ENCODE measurements at places on chromosomes 6 and 20.

DNA sequence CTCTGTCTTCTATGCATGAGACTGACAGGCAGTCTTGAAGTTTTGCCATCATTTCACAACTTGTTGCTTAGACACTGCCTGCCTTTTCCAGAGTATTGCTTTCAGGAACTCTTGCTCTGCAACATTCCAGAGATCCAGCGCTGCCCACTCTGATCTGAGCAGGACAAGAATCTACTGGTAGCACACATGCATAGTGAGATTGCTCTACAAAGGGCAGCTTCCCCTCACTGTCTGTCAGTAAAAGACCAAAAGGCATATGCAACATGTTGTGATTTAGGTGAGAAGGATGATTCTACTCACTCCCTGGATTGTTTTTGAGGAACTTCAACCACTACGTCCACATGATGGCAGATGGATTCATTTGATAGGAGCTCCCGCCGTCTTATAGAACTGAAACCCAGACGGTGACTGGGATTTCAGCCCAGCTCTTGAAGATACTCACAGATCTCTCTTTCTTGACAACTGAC is 259.1 kb downstream of the ARID1B start:
- DNase-seq: no peak

- DNase-seq: peak; percentile 3
Observed at GRCh38 chr6:69232911-69233448, 563.8 kb downstream of the LMBRD1 start.

GRCh38 chr6:44620922-44621321 is 233.4 kb downstream of the CDC5L start:
- no peak for DNase-seq

DNA sequence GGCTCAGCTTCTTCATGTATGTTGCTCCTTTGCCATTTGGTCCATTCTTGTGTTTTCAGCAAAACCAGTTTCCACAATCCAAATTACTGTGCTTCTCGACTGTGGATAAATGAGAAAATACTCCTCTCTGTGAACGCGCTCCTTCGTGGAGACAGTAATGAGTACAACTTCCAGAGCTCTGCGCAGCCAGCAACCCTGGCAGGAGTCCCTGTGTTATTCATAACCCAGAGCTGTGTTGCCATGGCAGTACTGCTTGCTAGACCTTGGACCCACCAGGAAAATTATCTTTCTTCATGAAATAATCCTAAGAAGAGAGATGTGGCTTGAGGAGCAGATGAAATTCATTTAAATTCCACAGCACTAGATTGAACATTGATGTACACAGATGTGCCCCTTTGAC is 73.7 kb downstream of the SLC22A3 start:
- DNase-seq: no peak

- DNase-seq: peak; percentile 55
Observed at GRCh38 chr6:90294614-90294988, 2.0 kb downstream of the BACH2 start.

DNA sequence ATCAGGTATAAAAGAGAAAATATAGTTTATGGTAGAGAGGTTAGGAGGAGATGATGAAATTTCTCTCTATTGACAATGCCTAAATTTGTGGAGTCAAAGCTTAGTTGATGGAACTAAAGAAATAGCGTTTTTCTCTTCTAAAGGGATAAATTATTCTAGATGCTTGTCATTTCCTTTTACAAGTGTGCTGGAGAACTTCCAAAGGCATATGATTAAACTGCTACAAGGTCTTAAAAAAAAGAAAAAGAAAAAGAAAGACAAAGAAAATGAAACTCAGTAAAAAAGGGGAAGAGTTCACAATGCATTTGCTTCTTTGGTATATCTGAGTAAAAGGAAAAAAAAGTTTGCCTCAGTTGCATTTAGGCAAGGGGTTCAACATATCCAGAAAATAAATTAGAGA is 499.8 kb upstream of the PTCHD4 start:
- DNase-seq: no peak

- no peak for DNase-seq
Observed at GRCh38 chr6:136608991-136609390, 58.8 kb upstream of the MAP7 start.

GRCh38 chr20:60104993-60105803 is 147.0 kb downstream of the CDH26 start:
- no peak for DNase-seq

DNA sequence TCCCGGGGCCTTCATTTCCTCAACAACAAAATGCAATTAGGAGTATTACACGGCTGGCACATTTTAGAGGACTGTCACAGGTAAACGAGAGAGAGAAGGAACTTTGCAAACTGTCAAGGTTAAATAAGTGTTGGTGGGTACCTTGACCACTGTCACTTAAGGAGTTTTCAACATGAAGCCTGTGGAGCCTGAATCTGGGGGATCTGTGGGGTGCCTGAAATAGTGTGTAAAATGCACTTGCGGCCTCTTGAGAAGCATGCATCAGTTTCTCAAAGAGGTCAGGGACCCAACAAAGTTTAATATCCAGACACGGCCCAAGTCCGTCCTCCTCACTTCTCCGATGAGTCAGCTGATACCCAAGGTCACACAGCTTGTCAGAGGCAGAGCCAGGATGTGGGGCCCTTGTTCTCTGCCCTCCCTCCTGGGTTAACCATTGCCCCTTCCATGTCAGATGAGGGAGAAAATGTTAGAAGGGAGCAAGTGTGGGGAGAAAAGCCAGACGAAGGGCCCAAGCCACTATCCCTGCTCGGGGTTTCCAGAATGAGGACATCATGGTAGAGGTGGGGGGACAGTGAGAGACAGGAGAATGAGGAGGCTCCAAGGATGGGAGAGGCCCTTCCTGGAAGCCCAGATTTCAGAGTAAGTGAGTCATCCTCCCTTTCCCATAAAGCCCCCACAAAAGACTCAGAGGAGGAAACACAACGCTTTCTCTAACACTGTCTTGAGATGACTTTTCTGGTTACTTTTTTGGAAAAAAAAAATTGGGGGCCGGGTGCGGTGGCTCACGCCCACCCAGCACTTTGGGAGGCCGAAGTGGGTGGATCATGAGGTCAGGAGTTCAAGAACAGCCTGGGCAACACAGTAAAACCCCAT is 42.2 kb downstream of the C6orf132 start:
- DNase-seq: no peak

GRCh38 chr20:63101781-63102720 is 95.3 kb upstream of the BHLHE23 start:
- peak; percentile 63 for DNase-seq

GRCh38 chr6:80404889-80405288 is 298.4 kb downstream of the BCKDHB start:
- DNase-seq: no peak

GRCh38 chr20:13149371-13150105 is 71.5 kb upstream of the ISM1 start:
- no peak for DNase-seq

- no peak for DNase-seq
Observed at GRCh38 chr6:148874698-148875293, 128.0 kb downstream of the UST start.

GRCh38 chr6:133499662-133500061 is 258.5 kb downstream of the EYA4 start:
- no peak for DNase-seq

GRCh38 chr20:41078329-41078728 is 49.7 kb downstream of the TOP1 start:
- no peak for DNase-seq

DNA sequence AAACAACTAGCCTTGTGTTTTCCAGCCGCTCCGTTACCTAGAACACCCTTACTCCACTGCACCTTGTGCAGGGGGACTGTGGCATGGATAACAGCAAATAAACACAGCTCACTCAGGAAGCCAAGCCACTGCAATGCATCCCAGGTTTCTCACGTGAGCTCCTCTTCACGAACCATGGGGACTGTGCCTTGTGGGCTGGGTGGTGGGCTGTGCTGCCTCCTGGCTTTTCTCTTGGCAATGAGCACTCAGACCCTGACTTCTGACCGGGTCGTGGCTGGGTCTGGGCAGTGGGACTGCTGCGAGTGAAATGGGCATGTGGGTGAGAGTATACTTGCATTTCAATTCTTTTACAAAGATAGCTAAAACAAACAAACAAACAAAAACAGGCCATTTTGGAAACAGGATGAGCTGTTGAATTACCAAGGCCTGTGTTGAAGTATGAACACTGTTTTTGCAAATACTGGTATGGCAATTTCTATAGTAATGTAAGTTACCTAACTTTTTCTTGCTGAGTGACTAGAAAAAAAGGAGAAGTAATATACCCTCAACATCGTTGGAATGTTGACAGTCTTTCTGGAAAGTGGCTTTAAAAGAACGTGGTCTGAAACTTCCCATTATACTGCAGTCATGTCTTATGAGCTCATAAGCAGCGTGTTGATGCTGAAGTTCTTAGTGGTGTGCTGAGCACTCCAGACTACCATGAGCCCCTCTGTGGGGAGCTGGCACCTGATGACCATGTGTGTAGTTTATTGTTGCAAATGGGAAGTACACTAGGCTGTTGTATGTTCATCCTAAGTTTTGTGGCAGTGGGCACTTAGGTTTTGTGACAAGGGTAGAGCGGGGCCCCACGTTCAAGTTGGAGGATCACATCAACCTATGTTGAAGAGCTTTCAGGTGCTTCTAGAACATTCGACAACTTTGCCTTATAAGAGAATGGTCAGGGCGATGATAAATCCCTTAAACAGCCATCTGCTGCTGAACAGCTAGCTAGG is 120.4 kb downstream of the ARMC2 start:
- no peak for DNase-seq

- DNase-seq: no peak
Observed at GRCh38 chr6:137307163-137307854, 88.1 kb upstream of the IFNGR1 start.

DNA sequence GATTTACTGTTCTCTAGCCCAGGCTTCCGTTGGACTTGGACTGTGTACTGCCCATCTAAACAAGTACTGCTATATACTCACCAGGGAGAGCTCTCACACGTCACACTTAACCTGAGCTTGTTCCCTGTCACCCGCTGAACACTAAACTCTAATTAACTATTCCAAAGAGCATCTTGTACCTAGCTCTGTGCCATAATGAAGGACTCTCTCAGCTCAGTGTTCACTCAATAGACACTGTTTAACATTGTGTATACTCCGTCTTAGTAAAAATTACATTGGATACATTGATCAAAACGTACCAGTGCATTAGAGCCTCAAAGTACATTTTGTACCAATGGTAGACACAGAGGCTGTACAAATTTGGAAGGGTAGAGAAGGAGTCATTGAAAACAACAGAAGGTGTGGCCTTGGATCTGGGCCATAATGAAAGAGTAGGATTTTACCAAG is 55.4 kb upstream of the EPHA7 start:
- no peak for DNase-seq

GRCh38 chr6:106514583-106514885 is 114.8 kb downstream of the RTN4IP1 start:
- DNase-seq: no peak

DNA sequence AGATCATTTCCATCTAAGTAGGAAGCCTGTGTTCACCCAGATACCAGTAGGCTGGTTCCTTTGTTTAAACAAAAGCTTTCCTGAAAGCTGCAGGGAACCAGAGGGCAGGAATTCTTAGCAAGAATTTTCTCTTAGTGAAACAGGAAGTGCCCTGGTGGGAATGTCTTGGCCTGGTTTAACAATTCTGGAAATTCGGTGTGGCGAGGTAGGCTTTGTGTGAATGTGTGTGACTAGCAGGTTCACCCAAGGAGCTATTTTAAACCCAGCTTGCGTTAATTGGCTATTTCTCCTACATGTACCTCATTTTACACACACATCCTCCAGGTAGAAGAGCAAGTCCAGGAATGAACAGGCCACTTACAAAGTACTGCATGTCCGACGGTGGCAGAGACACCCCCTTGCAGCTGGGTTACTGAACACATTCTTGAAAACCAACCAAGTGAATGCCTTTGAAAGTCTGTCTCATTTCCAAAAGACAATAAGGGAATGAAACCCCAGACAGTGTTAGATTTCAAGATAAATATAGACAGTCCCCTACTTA is 64.6 kb downstream of the GFOD1 start:
- DNase-seq: no peak

- DNase-seq: no peak
Observed at GRCh38 chr20:45340951-45341350, 7.3 kb downstream of the SDC4 start.

DNA sequence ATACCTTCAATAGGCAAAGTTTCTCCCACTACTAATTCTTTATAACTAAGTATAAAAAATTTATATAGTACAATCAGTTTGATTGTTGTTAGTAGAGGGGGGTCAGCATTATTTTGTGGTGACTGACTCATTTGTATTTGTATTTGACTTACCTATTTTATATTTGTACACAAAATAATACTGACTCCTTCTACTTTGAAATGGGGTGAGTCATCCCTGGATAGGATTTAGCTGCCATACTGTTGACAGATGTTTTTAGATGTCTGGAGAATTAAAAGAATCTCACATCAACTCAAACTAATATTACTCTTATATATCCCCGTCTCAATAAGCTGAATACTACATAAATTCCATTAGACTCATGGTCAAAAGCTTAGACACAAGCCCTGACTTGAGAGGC is 114.9 kb downstream of the FRK start:
- DNase-seq: no peak

DNA sequence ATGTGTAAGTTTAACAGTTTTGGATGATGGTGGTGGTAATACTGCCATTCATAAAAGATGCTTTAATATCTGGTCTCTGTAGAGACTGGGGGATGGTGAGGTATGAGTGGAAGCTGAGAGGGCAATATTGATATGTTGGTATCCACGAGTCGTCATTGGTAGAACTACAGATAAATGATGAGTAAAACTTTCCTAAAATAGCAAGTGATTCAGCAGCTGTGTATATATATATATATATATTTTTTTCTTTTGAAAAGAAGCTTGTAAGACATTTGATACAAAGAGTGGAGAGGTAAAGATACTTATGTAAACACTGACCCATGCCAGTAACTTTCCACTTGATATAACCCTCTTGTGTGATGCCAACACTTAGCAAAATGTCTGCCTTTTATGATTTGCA is 41.7 kb upstream of the CITED2 start:
- no peak for DNase-seq
